ENCODE measurements at places on chromosomes 2 and 18.

DNA sequence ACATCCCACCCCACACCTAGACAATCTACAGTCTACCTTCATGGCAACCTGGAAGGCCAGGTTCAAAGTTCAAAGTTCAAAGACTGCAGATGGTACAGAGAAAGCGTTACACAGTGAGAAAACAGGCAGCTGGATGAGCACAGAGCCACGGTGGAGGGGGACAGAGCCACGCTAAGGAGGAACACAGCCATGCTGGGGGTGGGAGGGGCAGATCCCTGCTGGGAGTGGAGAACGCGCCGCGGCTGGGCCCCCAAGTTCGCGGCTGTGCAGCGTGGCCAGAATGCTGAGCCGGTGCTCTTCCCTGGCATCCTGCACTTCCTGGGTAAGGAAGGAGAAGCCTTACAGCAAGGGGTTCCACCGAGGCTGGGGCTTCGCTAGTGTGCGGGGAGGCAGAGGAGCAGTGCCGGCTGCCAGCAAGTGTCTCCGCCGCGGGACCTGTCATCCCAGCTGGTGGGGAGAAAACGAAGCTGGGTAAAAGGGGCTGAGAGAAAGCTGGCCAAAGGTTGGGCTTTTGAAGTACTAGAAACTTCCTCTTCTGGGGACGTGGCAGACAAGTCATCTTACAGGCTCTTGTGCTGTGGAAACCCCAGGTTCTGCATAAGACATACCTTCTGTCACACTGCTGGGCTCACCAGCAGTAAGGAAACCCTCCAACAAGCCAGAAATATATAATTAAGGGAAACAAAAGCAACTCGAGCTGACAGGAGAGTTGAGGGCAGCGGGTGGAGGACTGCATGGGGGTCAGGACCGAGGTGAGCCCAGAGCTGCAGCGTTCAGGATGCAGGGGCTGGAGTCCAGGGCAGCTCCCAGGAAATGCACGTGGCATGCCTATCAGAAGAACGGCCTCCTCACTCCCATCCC is 115.5 kb downstream of the HDAC4 start:
- DNase-seq = no peak

DNA sequence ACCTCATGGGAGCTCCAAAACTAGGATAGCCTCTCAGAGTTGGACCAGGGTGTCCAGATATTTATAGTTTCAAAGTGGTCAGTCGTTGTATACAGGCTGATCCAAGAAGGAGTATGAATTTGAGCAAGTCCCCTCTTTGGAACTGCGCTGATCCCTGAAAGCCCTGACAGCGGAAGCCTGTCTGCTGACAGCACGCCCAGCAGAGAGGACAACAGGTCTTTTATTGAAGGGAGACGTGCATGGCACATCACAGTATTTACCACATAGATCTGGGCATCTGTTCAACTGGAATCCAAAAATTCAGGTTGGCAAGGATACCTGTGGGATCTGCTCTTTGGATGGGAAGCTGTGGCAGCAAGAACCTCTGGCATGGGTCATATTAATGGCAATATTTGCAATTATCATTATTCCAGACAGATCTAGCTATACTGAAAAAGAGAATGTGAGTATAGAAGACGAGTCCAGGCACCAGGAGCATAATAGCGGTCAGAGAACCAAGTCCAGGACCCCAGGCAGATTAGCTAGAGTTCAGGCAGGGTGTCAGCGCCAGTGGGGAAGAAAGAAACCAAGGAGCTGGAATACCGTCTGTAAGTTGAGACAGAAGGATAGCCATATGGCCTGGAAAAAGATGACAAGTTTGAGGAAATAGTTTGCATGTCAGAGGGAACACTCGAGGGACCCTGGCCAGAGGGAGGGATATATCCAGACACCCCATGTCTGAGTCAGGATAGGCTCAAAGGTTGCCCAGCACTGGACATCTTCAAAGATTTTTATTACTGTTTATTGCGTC is 260.4 kb upstream of the FANCL start:
- no peak for DNase-seq

GRCh38 chr2:123200035-123200434 is 825.1 kb upstream of the CNTNAP5 start:
- DNase-seq = no peak

DNA sequence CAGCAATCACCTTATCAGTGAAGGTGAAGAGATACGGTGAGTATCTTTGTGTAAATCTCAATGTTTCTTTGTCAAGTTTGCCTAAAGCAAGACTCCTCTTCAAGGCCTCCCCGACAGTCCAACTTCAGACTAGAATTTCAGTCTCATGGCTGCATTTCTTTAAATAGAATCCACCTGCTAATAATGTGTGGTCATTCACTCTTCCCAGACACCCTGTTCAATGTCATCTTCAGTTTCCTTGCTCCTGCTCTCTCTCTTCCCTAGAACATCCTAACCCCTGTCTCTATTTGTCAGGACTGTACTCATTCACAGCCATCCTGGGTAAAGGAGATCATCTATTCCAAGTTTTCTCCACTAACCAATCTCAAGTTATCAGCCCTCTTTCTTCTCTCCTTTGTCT is 267.3 kb downstream of the EN1 start:
- no peak for DNase-seq

DNA sequence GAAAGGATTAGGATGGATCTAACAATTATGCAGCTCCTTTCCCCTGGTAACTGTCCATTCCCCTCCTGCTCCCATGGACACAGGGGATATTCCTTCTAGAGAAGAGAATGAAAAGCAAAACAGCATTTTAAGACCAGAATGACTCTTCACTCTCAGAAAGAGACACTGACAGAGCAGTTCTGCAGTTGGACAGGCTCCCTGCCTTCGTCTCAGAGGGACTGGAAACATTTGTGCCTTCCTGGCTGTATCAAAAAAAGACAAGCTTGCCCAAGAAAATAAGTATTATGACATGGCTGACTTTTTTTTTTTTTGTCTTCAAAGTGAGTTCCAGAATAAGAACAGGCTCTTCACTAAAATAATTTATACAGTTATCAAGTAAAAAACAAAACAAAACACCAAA is 9.5 kb downstream of the PID1 start:
- DNase-seq = no peak

GRCh38 chr2:192534072-192534471 is 339.3 kb upstream of the TMEFF2 start:
- no peak for DNase-seq
